CD4-positive, alpha-beta T cell (primary cell): ENCODE measurements at places on chromosomes 2 and 18.

DNA sequence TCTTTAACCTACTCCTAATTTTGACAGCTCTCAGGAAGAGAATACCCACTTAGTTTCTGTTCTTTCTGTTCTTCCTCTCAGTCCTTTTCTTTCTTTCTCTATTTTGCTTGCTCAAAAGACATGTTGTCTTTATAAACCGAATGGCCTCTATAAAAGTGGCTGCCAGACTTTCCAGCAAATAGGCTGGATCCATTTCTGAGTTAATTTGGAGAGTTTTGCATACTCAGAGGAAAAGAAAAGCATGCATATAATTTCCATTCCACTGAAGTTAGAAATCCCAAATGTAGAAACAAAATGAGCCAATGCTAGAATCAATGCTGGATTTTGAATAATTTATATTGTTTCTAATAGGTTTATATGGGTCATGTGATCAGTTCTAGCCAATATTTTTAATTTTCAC, 65.9 kb downstream of the FAM124B start:
- no peak for DNase-seq

DNA sequence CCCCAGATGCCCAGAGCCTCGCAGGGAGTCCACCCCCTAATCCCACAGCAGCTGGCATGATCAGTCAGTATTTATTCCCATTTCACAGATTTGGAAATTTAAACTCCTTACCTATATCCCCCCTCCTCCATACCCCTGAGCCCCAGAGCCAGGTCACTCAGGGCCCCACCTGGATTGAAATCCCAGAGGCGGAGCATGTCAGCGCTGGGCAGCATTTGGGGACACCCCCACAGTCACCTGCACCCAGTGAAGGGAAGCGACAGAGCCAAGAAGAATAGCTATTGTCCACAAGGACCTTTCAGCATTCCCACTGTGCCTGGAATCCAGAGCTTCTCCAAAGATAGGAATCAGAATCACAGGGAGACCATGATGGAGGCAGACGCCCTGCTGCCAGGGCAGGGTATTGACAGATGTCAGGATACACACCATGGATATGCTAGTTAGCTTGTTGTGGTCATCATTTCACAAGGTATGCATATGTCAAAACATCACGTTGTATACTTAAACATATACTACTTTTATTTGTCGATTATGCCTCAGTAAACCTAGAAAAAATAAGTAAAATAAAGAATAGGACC, 968 bp upstream of the ASTL start:
- no peak for DNase-seq

GRCh38 chr18:31680433-31680811, 4.0 kb downstream of the B4GALT6 start:
- no peak for DNase-seq

DNA sequence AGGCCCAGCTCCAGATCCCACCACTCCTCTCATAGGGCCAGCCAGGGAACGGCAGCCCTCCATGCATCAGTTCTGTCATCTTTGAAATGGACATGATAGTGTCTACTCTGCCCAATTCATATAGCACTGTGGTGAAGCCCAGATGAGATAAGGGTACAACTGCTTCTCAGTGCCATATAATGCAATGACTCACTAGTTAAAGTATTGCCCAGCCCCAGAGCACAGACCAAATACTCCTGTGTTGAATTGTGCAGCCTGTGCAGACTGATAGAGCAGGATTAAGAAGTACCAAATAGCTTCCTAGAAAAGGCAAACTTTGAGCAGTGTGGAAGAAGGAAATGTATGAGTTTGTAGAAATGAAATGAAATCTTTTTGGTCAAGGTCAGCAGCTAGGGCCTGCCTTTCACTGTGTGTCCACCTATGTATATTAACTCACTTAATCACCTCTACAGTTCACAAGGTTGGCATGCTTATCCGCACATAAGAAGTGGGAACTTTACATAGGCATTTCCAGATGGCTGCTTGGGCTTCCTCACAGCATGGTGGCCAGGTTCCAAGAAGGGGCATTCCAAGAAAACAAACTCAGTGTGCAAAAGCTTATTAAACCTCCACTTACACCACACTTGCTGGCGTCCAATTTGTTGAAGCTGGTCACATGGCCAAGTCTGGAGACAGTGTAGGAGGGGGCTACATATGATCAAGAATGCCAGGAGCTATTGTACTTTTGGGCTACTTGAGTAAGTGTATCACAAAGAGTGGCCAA, 102.8 kb upstream of the COPS8 start:
- DNase-seq, result no peak

DNA sequence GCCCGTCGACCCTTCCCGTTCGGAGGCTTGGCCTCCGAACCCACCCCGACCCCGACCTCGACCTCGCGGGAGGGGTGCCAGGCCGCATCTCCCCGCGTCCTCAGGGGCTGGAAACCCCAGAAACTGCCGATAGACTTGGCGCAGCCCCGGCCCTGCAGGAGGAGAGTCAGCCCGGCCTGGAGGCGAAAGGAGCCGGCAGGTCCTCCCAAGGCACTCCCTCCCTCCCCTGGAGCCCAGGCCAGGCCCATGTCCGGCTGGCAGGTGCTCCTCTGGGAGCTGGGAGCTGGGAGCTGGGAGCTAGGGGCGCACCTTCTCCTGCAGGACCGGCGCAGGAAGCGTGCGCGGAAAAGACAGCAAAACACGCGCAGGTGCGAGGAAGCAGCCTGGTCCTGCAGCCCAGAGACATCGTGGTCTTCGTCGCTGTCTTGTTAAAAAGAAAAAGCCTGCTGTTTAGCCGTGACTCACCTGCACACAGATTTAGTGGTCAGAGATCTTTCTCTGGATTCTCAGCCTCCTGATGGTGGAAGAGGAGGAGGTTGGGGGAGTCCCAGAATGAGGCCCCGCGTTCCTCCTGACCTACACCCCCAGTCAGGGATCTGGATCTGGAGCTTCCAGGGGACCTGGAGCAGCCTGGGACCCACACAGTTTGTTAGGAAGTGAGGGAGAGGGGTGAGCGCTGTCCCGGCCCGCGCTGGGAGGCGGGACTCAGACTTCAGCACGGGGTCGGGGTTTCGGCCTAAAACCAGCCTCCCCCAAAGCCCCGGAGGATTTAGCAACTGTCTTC, 660 bp upstream of the MBP start:
- DNase-seq, result no peak

- DNase-seq, result no peak
Measured at GRCh38 chr2:213121690-213122089, 29.7 kb downstream of the IKZF2 start.

- no peak for DNase-seq
Measured at GRCh38 chr2:99771681-99772333, 282.0 kb upstream of the REV1 start.

- no peak for DNase-seq
Measured at GRCh38 chr2:143468341-143468888, 339.2 kb downstream of the ARHGAP15 start.

DNA sequence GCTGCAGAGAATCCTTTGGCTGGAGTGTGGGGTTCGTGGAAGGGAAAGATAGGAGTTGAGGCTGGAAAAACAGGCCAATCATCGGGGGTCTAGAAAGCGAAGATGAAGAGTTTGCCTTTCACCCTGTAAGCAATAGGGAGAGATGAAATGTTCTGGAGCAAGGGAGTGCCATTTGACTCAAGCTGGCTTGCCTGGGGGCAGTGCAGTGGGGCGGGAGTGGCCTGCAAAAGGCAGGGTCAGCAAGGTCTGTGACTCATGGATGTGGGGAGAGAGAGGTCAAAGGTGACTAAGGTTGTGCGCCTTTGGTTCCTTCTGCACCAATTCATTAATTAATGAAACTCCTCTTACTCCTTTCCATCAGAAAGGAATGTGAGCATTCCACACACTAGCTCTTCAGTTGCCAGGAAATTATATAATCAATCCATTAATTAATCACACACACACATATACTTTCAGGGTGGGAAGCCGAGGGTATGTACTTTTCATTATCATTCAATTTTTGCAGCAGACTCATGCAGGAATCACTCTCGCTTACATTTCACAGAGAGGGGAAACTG, 227.6 kb downstream of the MYCN start:
- no peak for DNase-seq

DNA sequence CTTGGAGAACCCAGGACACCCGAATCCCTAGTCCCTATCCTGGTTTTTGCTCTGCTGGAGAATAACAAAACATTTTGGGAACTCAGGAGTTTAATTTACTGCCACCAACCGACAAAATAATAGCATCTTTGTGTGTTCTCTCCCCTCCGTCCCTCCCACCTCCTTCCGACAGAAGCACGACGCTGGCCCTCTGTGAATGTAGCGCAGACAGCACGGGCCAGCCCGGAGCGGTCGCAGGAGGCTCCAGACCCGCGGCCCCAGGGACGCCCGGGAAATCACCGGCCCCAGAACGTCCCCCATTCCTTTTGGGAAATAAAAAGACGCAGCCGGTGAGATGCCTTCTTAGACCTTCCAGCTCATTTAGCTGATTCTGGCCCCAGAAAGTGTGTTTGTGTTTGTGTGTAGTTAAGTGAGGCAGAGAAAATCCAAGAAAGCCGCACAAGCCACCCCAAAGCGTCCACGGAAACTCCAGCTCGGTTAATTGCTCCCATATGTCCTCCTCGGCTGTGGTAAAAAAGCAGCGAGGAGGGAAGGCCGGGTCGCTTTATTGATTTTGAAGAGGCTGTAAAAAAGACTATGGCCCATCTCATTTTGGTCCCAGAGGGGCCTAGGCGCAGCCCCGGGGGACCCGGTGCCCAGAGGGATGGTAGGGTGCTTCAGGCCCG, 577 bp upstream of the TANC1 start:
- no peak for DNase-seq

GRCh38 chr2:38064801-38065501, 11.0 kb downstream of the CYP1B1 start:
- no peak for DNase-seq

DNA sequence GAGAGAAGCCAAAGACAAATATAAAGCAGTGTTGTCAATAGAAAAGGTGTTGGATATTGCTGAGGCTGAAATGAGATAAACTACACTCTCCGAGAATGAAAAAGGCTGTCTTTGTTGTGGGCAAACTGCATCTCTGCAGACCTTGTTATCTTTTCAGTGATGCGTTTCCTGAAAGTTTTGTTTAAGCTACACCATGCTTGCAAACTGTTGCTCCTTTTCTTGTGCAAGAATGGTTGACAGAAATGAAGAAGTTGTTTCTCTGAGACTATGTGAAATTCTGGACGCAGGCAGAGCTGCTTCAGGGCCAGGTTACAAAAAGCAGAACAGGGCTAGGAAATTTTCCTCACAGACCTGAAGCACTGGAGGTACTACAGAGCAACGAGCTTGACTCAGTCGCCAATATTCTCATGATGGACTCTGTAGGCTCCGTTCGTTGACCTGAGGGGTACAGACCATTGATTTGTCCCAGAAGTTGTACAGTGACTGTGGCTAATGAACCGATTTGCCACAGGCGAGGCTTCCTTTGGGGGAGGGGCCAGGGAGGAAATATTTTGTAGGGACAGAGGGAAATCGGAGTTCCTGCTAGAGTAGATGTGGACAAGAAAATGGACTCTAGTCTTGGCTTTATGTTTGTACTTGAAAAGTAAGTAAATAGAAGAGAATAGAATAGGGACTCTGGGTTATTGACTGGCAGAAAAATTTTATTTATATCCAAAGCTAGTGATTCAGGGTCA, 3.5 kb upstream of the ATL2 start:
- peak; percentile 26 for DNase-seq

DNA sequence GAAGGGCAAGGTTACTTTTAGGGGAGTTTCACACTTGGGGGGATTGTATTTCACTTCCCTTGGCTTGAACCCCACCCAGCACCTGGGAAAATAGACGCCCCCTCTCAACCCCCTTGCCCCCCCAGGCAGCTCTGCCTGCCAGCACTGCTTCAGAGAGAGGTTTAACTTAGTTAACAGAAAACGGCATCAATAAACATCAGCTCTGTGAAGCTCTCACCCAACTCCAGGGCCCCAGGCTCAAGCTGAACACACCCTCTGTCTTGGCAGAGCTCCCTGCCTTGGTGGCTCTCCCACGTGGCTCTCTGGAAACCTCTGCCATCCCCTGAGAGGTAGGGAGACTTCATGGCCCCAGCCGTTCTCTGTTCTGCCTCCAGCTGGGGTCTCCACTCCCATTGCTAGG, 244.1 kb downstream of the ACKR3 start:
- DNase-seq, result no peak

GRCh38 chr18:6719910-6720683, 9.4 kb upstream of the ARHGAP28 start:
- no peak for DNase-seq

DNA sequence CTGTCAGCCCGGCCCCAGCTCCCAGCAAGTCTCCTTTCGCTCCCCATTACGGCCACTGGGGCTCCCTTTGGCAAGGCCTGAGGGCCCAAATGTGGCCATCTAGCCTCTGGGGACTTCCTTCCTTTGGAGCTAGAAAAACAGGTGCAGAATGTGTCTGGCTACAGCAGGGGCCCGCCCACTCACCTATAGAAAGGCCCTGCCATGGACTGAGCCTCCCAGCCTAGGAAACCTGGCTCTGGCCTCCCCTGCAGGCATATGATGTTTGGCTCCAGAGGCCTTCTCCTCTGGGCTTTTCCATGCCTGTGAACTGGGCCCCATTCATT, 55.3 kb upstream of the ALPP start:
- DNase-seq, result no peak

DNA sequence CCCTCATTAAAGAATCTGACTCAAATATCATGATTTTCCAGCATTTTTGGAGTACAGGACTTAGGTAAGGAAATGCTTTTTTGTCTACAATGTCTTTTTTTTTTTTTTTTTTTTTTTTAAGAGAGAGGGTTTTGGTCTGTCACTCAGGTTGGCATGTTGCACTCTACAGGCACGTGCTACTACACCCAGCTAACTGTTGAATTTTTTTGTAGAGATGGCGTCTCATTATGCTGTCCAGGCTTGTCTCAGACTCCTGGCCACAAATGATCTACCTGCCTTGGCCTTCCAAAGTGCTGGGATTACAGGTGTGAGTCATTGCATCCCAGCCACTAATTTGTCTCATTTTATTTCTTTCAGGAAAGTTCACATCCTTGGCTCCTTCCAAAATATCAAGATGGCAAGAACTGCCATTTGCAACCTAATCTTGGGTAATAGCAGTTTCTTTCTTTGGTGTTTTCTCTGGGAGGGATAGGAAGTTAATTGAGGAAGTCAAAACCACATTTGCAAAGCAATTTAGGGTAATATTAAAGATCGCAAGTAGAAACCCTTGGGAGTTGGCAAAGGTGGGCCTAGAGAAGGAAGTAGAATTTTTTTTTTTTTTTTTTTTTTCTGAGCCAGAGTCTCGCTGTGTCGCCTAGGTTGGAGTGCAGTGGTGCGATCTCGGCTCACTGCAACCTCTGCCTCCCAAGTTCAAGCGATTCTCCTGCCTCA, 15.5 kb downstream of the PNO1 start:
- DNase-seq, result no peak

- DNase-seq, result no peak
Measured at GRCh38 chr2:201262718-201263117, 2.4 kb downstream of the CASP8 start.

DNA sequence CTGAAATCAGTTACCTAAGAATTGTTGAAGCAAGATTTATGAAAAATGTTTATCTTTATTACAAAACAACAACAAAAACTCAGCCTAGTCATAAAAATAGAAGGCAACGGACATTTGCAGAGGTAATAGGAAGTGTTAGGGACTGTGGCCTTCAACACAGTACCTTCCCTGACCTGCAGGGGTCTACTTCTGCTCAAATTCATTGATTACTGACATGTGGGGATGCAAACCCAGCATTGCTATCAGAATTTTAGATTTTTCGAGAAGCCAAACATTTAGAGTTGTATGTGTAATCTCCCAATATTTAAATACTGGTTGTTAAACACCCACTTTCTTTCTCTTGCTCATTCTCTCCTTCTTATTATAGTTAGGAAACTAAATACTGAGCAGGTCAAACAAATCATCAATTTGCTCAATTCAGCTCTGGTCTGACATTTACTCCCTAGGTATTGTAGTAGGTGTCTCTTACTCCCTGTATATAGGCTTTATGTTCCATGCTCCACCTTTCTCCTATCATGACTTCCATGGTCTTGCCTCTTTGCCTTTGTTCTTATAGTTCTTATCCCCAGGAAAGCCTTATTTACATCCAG, 198.5 kb downstream of the UBE2E3 start:
- DNase-seq, result peak; percentile 9
